GM03348 (cell line): ENCODE measurements at places on chromosomes 5 and 9.

GRCh38 chr5:81750308-81751008 lies 439 bp downstream of the SSBP2 start:
- DNase-seq = peak; percentile 69

GRCh38 chr9:100028201-100028784 lies 70.5 kb downstream of the ERP44 start:
- DNase-seq = peak; percentile 78

- DNase-seq = no peak
Observed at GRCh38 chr9:102534031-102534430, 461.1 kb upstream of the CYLC2 start.

DNA sequence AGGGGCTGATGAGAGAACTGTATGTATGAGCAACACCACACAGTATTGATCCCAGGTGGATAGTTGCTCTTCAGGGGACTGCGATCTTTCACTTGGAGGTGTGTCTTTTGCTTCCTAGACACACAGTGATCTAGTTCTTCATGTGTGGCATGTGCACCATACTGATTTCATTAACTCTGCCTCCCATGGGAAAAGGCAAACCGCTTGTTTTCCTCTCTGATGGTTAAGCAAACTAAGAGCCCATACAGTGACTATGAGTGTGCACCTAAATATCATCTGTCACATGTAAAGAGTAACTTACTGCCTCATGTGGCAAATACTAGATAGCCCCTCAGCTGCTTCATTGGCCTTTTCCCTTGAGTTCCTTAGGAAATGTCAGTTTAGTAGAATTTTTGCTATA lies 147.3 kb downstream of the TLE4 start:
- no peak for DNase-seq

DNA sequence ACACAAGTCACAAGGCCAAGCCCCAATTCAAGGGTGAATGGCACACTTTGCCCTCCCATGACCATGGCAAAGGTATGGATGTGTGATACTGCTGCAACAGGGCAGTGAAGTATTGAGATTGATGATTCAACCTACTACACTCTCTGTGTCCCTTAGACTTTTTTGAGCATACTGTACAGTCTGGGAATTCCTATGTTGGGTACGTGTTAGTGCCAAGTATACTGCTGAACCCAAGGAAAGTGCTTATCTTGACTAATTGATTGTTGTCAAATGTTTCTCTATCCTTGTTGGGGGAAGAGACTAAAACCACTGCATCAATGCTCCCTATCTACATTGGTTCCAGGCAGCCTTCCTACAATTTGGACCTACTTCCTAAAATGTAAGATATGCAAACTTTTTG lies 93.7 kb downstream of the NDFIP1 start:
- DNase-seq = peak; percentile 24

GRCh38 chr5:177403792-177404640 lies 3.6 kb upstream of the PFN3 start:
- peak; percentile 93 for DNase-seq

DNA sequence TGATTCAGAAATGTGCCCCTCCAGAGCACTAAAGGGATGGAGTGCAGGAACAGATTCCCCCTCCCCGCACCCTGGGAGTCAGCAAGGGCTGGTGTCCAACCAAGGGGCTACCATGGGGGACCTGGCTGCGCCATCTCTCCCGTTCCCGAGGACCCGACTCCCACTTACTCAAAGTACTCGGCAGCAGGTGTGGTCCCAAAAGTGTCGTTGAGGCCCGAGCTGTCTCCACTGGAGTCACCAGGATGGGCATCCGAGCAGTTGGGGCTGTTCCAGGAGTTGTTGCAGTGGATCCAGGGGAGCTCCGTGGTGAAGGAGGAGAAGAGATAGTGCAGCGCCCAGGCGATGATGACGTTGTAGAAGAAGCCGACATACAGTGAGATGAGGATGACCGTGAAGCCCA lies 12.9 kb downstream of the SLC6A3 start:
- DNase-seq = no peak

- no peak for DNase-seq
Observed at GRCh38 chr5:42813533-42813932, 1.8 kb upstream of the SELENOP start.

GRCh38 chr5:173484569-173484968 lies 131.9 kb downstream of the BOD1 start:
- DNase-seq = no peak

- DNase-seq = no peak
Observed at GRCh38 chr5:59757442-59757841, 136.1 kb downstream of the PDE4D start.

DNA sequence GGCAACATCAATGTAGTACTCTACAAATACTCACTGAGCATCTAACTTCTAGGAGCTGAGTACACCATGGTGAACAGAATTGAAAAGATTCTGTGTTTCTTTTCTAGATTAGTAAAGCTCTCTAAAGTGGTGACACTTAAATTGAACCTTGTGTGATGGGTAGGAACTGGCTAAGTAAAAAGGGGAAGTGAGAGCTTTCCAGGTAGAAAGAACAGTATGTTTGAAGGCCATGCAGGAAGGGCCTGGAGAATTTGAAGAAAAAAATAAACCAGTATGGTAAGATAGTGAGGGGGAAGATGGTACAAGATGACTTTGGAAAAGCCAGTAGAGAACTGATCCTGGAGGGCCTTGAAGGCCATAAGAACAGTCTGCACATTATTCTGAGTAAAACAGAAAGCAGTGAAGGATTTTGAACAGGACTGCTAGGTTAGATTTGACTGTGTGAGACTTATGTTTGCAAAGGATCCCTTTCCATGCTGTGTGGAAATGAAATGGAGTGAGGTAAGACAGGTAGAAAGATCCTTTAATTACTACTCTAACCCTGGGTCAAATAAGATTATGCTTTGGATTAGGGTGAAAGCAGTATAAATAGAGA lies 46.7 kb upstream of the UBQLN1 start:
- DNase-seq = no peak

DNA sequence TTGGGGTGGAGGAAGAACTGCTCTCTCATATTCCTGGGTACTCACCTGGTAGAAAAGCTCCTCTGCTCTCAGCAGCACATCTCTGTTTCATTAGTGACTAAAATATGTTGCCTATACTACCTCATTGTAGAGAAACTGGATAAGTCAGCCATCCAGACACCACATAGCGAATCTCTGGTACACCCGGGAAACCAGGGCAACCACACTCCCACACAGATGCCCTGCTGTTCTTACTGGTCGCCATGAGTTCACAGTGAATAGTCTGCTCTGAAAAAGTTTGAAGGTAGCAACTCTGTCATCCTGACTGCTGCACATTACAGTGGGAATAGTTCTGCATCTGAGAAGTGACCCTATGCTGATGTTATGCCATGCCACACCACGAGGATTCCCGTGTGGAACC lies 135.0 kb downstream of the ENTREP1 start:
- DNase-seq = no peak

DNA sequence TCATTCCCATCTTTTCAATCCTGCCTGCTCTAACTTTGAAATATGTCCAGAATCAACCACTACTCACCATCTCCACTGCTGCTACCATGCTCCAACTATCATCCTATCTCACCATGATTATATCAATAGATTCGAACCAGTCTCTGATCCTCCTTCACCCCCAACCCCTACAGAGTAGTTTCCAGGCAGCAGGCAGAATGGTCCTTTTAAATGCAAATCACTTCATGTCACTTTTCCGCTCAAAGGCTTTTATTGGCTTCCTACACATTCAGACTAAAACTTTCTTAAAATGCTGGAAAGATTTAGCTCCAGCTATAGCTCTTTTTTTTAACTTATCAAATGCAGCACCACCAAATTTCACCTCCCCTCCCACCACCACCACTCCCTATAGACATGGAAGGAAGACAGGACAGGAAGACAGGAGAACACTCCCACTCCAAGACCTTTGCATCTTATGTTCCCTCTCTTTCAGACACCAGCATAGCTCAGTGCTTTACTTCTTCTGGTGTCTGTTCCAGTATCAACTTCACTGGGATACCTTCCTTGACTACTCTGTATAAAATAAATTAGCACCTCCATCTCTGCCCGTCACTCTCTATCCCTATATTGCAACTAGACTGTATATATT lies 9.9 kb upstream of the PPP2R2B start:
- DNase-seq = no peak

GRCh38 chr5:172707285-172708182 lies 63.5 kb downstream of the DUSP1 start:
- peak; percentile 73 for DNase-seq

- DNase-seq = no peak
Observed at GRCh38 chr5:78554670-78555069, 93.9 kb downstream of the LHFPL2 start.

- DNase-seq = no peak
Observed at GRCh38 chr5:145934276-145934675, 2.1 kb upstream of the SH3RF2 start.

DNA sequence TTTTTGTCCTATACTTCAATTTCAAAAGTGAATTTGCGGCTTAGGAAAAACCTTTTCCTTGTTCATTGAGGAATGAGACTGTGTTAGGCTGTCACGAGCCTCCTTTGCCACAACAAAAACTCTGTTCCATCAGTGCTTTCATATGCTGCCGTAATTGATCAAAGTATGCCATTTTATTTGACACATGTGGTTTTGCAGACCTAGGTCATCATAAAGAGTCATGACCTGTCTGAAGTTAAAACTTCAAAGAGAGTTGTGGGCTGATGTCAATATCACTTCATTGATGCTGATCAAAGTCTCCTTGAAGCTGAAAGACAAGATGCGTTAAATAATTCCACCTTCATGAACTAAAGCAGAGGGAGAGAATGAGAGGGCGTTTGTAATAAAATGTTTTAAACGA lies 55.5 kb downstream of the SYK start:
- DNase-seq = no peak

DNA sequence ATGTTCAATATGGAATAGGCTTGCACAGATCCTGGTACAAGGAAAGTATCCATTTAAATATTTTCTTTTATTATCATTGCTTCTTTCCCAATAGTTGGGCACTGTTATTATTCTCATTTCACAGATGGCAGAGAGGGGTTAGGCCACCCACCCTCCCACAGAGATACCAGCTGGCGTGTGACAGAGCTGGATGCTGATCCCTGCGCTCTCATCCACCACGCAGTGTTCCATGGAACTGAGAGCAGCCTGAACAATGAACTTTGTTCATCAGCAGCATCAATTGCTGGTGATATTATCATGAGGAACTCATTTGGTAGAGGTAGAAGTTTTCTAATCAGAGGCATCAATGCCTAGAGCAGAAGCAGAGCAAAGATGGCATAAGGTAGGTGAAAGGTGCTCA lies 227.9 kb downstream of the ESM1 start:
- no peak for DNase-seq

GRCh38 chr5:126117044-126117443 lies 306.2 kb upstream of the GRAMD2B start:
- DNase-seq = no peak

- peak; percentile 59 for DNase-seq
Observed at GRCh38 chr5:32170303-32171151, 3.6 kb downstream of the GOLPH3 start.

DNA sequence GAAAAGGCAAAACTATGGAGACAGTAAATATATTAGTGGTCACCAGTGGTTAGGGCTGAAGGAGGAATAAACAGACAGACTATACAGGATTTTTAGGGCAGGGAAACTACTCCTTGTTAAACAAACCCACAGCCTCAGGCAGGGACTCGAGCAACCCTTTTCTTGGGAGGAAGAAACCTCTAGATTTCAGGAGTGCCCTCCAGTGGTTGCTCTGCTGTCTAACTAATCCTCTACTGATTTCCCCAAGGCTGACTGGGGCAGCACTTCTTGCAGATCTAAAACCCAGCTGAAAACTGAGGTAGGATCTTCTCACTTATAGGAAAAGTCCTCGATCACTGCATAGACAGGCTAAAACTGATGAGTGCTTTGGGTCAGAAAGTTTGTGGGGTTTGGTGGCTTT lies 176.8 kb downstream of the ISOC1 start:
- DNase-seq = peak; percentile 18

GRCh38 chr5:74336297-74336696 lies 304.2 kb downstream of the ENC1 start:
- DNase-seq = no peak

DNA sequence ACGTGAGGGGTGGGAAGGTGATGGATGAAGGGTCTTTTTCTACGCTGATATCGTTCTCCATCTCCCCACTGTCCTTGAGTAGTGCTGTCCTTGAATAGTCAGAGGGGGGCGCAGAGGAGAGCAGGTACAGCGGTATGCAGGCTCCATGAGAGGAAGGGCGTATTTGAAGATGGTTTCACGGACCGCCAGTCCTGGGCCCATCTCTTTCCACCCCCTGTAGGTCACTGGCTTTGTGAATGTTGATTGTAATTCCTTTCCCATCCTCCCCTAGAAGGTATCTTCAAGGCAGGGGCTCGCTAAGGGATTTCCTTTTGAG lies 40.8 kb upstream of the DAB2IP start:
- no peak for DNase-seq

DNA sequence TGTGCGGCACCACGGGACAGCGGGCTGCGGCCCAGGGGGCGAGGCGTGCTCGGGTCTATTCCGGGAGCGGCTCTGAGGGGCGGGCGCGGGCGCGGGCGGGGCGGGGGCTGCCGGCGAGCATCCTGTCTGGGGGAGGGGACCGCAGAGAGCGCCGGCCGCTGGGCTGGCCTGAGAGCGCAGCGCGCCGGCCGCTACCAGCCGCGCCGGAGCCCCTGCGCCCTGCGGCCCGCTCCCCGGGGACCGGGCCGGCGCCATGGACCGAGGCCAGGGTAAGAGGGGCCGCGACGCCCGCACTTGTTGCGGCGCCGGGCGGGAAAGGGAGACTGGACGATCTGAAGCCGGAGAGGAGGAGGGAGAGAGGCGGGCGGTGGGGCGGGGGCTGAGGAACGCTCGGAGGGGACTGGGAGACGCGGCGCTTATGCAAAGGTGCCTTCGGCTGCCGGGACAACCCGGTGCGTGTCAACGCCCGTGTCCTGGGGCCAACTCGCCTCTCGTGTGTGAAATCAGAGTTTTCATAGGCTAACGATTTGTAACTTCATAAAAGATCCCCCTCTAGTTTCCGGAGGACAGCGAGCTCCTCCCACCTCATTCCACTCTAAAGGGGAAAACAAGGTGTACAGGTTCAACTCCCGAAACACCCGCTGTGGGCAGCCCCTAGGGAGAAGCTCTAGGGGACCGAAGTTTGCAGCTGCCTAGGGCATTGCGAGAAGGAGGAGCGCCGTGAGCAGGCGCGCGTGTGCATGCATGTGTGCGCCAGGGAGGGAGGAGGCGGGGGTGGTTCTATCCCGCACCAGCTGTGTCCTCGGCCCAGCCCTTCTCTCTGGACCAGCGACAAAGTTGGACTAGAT lies at the start of gene AFAP1L1:
AFAP1L1 (plus strand) TSS at position 144 of the 848 bp plus-strand sequence; CDS start at position 254, 110 bp downstream.
- DNase-seq = peak; percentile 83

GRCh38 chr5:20678386-20678785 lies 690.4 kb upstream of the CDH18 start:
- DNase-seq = no peak

GRCh38 chr5:172775326-172776234 lies 4.6 kb upstream of the DUSP1 start:
- peak; percentile 78 for DNase-seq
